ENCODE measurements at places on chromosomes 1 and 21. TPM values are rescaled to one million over a fixed set of nuclear protein-coding genes. Genes with fewer than 3 reads are reported as not detected.

Gene CDC42BPA
- 102 TPM for total RNA-seq

Gene SDCCAG8
- 128 TPM for total RNA-seq

Gene LIPI
- not detected for total RNA-seq

Gene LCE1D
- not detected for total RNA-seq

Gene RNU1-4
- total RNA-seq: 1,539 TPM

Gene TMEM82
- total RNA-seq: not detected

Gene BMP8B
- total RNA-seq: 0.21 TPM

Gene CLDN19
- not detected for total RNA-seq

Gene KIF21B
- 9.5 TPM for total RNA-seq

- DNase-seq: no peak
These were observed 41.6 kb downstream of the NUAK2 start for GRCh38 chr1:205279986-205280385.

DNA sequence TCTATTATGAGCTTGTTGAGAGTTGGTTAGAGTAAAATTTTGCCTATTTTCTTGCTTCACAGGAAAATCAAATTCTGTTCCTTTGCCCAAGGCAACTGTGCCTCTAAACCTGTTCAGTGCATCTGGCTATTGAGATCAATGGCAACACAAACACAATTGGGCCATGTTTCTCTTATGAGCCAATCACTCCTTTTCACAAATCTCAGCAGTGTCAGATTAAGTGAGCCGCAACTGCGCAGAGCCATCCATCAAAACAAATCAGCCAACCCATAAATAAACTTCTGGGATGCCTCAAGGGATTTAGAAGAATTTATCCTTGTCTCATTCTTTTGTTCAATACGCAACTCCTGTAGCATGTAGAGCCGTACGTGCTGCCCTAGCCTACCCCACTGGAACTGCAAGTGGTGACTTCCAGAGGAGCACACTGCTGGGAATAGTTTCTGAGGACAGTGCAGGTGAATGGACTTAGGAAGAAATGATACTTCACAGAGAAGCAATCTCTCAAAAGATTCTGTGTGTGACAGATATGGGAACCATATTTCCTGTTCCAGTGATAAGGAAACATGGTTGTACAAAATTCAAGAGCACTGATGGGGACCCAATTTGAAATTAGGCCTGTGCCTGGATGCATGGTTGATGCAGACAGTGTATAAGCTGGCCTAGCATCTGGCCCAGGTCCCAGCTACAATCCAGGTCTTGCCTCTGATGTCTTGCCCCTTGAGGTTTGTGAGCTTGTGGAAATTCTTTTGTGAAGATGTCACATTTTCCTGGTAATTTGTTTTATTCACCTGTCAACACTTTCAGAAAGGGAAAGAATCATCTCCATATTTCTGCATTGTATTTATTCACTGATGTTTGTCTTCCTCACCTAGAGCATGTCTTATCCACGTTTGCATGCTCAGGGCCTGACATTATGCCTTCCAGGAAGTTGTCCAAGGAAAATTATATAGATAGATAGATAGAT lies 166.2 kb downstream of the URB2 start:
- DNase-seq: no peak

- no peak for DNase-seq
These were observed at the start of gene SYT14 for GRCh38 chr1:209937996-209938959. Gene SYT14, plus strand, starts transcription at chr1:209938217. Its CDS starts 48 bp downstream, at chr1:209938265.

Gene CFHR2
- total RNA-seq: not detected

- DNase-seq: no peak
These were observed 2.5 kb downstream of the TMEM63A start for GRCh38 chr1:225879521-225880221.

- peak; percentile 57 for DNase-seq
These were observed 220.7 kb downstream of the LTN1 start for GRCh38 chr21:28771790-28772501.

DNA sequence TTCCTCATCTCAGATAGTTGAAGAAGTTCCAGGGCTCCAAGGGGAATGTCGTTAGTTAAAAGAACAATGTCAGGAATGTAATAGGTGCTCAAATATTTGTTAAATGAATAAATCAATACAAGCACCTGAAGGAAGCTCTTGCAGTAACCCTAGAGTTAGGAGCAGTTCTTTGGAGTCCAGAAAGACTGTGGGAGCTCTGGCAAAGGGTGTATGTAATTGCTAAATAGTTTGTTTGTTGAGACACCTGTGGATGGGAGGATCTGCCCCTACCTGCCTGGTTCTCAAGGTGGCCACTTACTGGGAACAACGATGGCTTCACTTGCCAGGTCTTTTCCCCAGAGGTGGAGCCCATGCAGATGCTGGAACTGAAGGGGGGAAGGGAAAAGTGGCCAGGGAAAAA lies 27.5 kb upstream of the JUN start:
- DNase-seq: peak; percentile 63

Gene OR10Z1
- total RNA-seq: not detected

Gene DNM3
- 0.68 TPM for total RNA-seq

Gene APOBEC4
- not detected for total RNA-seq

GRCh38 chr1:109664671-109665070 lies 3.2 kb upstream of the GSTM2 start:
- DNase-seq: no peak

GRCh38 chr1:153292740-153293479 lies 19.8 kb downstream of the PGLYRP3 start:
- DNase-seq: no peak

DNA sequence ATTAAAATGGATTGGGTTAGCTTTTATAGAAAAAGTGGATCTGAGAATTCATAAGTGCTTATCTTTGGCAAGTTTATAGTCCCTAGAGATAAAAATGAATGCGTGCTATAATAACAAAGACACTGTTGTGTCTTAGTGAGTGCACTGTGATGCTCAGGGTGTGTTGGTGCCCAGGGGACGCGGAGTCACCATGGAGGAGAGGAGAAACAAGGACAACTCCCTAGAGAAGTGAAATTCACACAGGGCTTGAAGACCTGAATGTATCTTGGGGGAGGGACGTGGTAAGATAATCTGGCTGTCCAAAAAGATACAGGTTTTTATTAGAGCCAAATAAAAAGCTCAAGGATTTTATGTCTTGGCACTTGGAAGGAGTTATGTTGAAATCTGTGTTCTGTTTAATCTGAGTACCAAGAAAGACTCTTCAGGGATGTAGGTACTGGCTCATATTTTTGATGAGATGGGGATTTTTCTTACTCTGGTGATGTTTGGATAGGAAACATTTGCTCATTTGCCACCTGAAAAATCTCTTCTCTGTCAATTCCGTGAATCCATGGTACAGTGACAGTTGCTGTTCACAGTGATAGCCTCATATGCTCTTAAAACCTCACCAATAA lies 9.6 kb downstream of the SMYD2 start:
- no peak for DNase-seq

Gene ADCY10
- total RNA-seq: 0.35 TPM

Gene FNDC5
- total RNA-seq: not detected

DNA sequence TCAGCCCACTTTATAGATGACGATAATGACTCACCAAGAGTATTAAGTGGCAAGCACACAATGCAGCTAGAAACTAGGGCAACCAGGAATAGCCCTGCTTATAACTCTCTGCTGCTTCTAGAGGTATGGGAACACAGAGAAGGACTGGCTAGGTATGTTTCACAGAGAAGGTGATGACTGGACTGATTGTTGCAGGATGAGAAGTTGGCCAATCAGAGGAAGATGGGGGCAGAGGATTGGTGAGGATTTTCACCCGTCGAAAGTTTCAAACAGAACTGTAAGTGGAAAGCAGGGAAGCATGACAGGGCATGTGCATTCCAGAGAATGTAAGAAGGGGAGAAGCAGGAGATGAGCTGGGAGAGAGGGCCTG lies 222.4 kb upstream of the JUN start:
- no peak for DNase-seq

- DNase-seq: no peak
These were observed 125.3 kb downstream of the SIPA1L2 start for GRCh38 chr1:232504651-232505050.

GRCh38 chr1:41840592-41841246 lies 78.0 kb downstream of the HIVEP3 start:
- no peak for DNase-seq

Gene ATP6V0B
- total RNA-seq: 141 TPM

DNA sequence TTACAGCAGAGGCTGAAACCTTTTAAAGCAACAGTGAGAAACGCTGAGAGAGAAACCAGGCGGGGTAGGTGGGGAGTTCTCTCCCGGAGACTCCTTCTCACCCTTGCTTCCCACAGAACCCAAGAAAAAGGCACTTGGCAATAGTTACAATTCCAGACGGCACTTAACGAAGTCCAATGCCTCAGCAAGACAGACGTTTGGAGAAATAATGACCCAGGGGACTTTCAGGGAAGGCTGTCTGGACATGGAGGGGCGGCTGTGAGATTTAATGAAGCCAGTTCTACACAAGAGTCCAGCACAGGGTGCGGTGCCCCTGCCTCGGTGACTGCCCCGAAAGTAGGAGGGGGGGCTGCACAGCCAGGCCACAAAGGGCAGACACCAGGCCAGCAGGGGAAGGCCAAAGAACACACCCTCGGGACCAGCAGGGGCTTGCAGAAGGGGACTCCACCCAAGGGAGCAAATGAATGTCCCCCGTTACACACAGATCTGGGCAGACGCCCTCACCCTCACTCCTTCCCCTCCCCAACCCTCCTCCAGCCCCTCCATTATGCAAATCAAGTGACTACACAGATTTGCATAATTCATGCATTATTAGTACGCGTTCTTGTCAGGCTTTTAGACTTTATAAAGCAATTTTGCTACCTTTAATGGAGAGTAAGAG lies 26.3 kb downstream of the KCNN3 start:
- DNase-seq: no peak

GRCh38 chr21:31475223-31475622 lies 131.2 kb upstream of the TIAM1 start:
- DNase-seq: no peak

DNA sequence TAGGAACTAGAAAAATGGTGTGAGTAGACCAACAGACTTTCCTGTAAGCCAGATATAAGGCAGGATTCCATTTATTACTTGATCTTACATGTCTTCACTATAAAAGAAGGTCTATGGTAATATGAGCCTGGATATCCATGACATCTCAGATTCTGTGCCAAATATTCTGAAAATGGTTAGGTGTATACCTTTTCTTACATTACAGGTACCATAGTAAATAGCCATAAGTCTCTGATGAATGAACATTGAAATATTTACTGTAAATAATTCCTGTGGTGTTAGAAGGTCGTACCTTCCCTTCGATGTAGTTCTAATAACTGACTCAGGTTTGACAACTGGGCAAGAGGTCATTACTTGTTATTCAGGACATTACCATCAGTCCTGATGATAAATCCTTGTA lies 657.9 kb downstream of the BRINP3 start:
- no peak for DNase-seq

GRCh38 chr1:115794976-115795639 lies 26.6 kb upstream of the CASQ2 start:
- DNase-seq: no peak

Gene TMEM81
- 4.2 TPM for total RNA-seq

DNA sequence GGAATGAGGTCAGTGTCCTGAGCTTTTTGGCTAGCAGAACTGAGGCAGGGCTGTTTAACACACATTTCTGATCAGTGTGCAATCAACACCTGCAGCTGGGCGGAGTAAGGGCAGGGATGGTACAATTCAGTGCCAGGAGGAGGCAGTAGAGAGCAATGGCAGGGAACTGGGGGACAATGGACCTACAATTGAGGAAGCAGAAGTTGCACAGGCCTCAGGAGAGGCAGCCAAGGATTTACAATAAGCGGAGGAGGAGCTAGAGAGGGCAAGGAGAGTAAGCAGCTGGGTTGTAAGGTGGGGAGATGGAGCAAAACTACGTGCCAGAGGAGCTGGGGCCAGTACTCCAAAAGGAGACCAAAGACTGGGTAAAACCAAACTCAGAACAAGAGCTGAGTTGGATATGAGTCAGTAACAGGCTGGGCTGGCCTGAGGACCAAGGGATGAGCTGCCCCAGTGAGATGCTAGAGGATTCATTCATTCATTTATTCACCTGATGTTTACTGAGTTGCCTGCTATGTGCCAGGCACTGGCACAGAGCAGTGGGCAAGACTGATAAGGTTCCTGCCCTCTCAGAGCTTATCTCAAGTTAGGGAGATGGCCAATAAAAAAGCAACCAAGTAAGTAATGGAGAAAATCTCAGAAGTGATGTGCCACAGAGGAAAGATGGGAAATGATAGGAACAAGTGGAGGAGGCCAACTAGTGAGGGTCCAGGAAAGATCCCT lies 10.4 kb upstream of the GALE start:
- peak; percentile 54 for DNase-seq

- DNase-seq: no peak
These were observed 11.0 kb upstream of the UTS2 start for GRCh38 chr1:7863756-7864328.

Gene NECTIN4
- total RNA-seq: 11.2 TPM

Gene DNASE2B
- total RNA-seq: not detected

DNA sequence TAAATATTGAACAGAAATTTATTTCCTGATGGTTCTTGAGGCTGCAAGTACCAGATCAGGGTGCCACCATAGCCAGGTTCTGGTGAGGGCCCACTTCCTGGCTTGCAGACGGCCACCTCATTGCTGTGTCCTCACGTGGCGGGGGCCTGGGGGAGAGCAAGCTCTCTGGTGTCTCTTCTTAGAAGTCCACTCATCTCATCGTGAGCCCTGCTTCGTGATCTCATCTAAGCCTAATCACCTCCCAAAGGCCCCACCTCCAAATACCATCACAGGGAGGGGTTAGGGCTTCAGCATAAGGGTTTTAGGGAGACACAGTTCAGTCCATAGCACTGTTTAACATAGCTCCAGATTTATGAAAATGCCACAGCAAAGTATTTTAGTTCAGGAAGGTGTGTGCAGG lies 119.7 kb downstream of the PRDM2 start:
- DNase-seq: no peak

Gene GJA5
- total RNA-seq: 0.28 TPM

- no peak for DNase-seq
These were observed 879.1 kb upstream of the NEGR1 start for GRCh38 chr1:73161418-73161817.

DNA sequence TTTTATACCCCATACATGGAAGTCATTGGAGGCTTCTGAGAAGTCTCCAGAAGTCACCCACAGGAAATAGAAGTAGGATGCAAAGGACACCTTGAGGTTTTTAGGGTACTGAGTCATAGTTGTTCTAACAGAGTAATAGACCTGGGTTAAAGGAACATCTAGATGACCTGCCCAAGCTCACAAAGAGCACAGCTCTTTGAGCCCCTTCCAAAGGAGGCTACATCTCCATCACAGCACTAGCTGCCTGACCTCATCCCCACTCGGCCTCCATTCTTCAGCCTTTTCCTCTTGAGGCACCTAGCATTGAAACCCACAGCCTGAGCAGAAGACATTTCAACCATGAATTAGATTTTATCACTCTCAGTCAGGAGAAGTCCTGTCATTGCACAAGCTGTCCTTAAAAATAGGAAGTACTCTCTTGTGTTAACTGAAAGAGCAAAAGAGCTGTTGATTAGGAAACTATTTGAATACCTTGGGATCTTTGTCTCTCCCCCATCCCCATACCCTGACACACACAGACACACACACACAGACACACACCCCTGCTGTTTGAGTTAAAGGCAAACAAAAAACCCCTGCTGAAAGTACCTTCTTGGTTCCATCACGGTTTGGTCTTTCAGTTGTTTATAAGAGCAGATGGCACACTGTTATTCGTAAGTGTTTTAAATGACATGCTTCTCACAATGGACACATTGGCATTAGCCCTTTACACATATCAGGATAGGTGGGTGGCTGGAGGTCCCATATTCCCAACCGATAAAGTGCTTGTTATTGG lies 22.2 kb downstream of the MKNK1 start:
- no peak for DNase-seq

All from MCF 10A (cell line).